CD4-positive, alpha-beta T cell (primary cell): ENCODE measurements at places on chromosomes 6 and 20. TPM values are rescaled to one million over a fixed set of nuclear protein-coding genes. Genes with fewer than 3 reads are reported as not detected.

GRCh38 chr6:118504611-118505010 lies 43.5 kb upstream of the PLN start:
- no peak for DNase-seq

GRCh38 chr6:160461641-160462040 lies 113.5 kb downstream of the SLC22A3 start:
- DNase-seq = no peak

GRCh38 chr20:46773680-46774079 lies 64.2 kb downstream of the SLC2A10 start:
- no peak for DNase-seq

DNA sequence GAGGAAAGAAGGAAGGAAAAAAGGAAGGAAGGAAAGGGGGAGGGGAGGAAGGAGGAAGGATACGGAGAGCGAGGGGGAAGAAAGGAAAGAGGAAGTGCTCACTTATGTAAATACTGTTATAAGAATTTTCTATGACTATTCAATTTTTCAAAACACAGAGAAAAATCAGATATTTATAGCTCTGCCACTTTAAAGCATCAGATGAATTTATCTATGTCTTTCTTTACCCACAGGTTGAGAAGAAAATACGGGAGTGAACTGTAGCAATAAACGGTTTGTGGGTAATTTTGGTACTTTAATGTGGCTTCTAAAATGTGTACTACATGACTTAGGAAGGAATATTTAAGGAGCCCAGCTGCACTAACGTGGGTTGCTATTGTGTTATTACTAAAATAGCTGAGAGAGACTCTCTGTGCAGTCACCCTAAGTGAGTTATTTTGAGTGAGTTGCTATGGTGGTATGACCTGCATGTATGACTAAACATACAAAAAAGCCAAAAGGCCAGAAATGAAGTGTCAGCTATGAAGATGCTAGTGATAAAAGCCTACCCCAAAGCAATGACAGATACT lies 225.5 kb downstream of the SOD2 start:
- DNase-seq = no peak

CMTR1 gene
- 79.7 TPM for total RNA-seq

VNN1 gene
- total RNA-seq = not detected

- DNase-seq = no peak
These were observed 66.7 kb downstream of the SMOC2 start for GRCh38 chr6:168507730-168508129.
